CD4-positive, alpha-beta T cell treated with Interleukin-4 for 1 hour (primary cell): ENCODE measurements at places on chromosomes 5 and 9.

DNA sequence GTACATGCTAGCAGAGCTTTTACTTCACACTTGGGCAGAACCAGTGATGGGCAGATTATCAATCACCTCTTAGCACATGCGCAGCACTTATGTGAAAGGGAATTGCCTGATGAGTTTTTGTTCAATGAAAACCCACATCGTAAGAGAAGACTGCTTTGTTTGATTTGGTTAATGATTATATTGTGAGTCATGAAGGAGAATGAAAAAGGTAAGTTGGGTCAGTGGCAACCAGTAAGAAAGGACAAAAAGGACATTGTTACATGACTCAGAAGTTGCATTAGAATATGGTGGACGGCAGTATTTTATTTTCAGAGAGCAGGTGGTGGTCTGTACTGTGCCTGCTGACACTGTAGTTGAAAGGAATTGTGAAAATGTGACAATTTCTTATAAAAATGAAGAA, 127.4 kb downstream of the AOPEP start:
- no peak for DNase-seq

GRCh38 chr9:126515001-126515872, 98.5 kb upstream of the LMX1B start:
- DNase-seq: no peak

GRCh38 chr5:170880084-170880483, 18.3 kb downstream of the RANBP17 start:
- DNase-seq: no peak

- no peak for DNase-seq
These were observed 186.6 kb upstream of the ZNF608 start for GRCh38 chr5:124932791-124933600.

GRCh38 chr9:16459421-16460148, 410.9 kb downstream of the BNC2 start:
- no peak for DNase-seq

DNA sequence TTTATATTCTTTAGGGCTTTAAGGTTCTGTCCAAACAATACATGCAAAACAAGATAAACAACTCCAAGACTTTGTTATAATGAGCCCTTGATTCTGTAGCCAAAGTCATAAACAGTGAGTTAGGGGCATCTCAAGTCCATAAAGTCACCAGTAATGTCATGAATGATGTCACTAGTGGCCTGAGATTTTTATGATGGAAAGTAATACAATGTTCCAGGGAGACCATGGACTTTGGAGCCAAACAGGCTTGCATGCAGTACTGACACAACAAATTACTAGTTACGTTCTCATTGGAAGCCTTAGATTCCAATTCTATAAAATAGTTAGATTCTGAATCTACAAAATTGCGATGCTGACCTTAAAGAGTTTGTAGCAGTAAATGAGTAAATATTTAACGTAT, 280.0 kb downstream of the HINT1 start:
- DNase-seq: no peak

- no peak for DNase-seq
These were observed 93.1 kb downstream of the STK32A start for GRCh38 chr5:147327905-147328304.

- DNase-seq: no peak
These were observed 30.7 kb upstream of the LPCAT1 start for GRCh38 chr5:1554410-1554967.

- no peak for DNase-seq
These were observed 16.3 kb upstream of the SLC36A2 start for GRCh38 chr5:151363673-151364072.

DNA sequence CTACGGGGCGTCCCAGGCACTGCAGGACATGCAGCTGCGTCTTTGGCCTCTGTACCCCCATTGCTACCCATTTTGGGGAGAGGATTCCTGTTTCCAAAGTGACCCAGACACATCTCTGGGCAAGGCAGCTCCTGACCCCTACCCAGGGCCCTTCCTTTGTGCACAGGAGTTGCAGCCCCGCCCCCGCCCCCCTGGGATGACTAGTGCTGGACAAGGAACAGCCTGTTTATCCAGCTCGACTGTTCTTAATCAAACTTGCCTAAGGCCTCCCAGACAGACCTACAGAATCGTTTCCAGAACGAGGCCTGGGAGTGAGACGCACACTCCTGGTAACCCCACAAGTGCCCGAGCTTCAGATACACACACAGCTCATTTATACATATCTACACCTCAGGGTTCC, 13.2 kb downstream of the DIPK1B start:
- no peak for DNase-seq

GRCh38 chr5:82011761-82012160, 39.9 kb downstream of the ATG10 start:
- DNase-seq: no peak

- DNase-seq: peak; percentile 63
These were observed 334.4 kb downstream of the CWC27 start for GRCh38 chr5:65102976-65103711.

- no peak for DNase-seq
These were observed 77.8 kb downstream of the TTLL11 start for GRCh38 chr9:122015170-122015821.

DNA sequence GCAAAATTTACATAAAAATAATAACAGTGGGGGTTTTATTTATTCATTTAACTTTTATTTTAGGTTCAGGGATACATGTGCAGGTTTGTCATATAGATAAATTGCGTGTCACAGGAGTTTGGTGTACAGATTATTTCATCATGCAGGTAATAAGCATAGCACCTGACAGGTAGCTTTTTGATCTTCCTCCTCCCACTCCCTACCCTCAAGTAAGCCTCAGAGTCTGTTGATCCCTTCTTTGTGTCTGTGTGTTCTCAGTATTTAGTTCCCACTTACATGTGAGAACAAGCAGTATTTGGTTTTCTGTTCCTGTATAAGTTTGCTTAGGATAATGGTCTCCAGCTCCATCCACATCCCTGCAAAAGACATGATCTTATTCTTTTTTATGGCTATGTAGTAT, 240.3 kb downstream of the KIAA0825 start:
- no peak for DNase-seq

DNA sequence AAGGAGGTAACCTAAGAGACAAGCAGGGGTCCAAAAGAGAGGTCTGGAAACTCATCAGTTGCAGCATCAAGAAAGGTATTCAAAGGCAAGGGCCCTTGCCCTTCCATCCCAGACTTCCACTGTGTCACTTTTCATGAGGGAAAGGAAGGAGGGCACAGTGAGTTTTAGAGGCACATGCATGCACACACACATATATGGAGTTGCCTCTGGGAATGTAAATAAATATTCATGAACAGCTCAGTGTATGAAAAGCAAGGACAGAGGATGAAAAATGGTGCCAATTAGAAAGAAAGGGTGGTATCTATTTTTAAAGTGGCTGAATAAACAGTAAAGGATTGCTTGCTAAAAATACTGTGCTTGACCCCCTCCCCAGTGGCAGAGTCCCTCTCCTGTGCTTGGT, 105.3 kb upstream of the LRRTM2 start:
- DNase-seq: no peak

DNA sequence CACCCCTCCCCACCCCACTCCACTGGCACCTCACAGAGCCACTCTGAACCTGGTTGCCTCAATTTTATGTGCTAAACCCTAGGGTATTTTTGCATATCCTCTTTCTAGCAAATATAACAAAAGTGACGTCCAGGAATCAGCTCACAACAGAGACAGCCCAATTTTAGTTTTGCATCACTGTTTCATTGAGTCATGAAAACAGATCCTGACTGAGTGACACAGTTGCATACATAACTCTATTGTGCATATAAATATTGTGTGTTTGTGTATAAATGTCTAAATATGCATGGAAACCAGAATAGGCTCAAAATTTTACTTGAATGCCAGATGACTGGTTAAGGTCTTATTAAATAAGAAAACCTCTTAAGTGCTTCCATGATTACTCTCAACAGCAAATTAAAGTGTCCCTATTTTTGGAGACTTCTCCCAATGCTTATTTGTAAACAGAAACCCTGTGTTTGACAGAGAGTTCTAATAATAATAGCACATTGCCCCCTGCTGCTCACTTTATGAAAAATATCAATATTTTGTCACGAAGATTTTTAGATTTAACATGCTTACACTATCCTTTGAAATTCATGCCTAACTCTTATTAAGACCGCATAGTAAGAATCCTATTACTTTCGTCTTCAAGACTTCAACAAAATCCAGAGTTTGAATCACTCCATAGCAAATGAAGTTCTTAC, 75.5 kb upstream of the PRRC1 start:
- no peak for DNase-seq

- DNase-seq: no peak
These were observed 75.8 kb upstream of the IER5L start for GRCh38 chr9:129253803-129254381.

GRCh38 chr9:84819491-84819991, 150.0 kb downstream of the NTRK2 start:
- DNase-seq: no peak

- DNase-seq: peak; percentile 52
These were observed 159.6 kb upstream of the TBCA start for GRCh38 chr5:77935506-77936364.

DNA sequence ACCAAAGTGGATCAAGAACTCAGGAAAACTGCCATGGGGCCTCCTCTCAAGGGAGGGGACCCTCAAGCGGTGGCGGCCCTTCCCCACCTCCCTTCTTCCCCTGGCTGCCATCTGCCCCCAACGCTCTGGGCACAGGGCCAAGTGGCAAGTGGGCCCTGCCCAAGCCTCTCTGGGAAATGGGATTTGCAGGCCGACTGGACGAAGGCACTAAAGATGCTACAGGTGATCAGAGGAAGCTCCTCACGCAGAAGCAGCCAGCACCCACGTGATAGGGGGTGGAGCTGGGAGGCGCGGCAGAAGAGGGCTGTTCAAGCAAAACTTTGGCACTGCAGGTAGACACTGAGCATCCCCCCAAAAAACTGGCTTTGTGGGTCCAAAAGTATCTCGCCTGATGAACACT, 52.7 kb upstream of the UBTD2 start:
- DNase-seq: no peak

GRCh38 chr5:102375272-102375671, 79.2 kb upstream of the SLCO4C1 start:
- no peak for DNase-seq

DNA sequence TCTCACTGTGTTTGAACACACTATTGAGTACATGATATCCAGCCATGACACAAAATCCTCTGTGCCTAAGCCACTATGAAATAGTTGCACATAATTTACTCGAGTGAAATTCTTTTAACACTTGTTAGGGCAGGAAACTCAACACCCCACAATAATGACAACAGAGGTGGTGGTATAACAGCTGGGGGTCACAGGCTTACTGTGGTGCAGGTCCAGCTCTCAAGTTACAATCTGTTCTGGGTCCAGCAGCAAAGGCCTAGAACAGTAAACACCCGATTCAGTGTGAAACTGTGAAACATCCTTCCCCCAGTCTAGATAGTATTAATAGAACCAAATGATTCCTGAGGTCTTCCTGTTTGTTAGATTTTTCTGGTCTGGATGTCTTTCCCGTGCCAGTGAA, 102.9 kb upstream of the APC start:
- no peak for DNase-seq

- no peak for DNase-seq
These were observed 155.6 kb upstream of the ZNF618 start for GRCh38 chr9:113720495-113720894.

DNA sequence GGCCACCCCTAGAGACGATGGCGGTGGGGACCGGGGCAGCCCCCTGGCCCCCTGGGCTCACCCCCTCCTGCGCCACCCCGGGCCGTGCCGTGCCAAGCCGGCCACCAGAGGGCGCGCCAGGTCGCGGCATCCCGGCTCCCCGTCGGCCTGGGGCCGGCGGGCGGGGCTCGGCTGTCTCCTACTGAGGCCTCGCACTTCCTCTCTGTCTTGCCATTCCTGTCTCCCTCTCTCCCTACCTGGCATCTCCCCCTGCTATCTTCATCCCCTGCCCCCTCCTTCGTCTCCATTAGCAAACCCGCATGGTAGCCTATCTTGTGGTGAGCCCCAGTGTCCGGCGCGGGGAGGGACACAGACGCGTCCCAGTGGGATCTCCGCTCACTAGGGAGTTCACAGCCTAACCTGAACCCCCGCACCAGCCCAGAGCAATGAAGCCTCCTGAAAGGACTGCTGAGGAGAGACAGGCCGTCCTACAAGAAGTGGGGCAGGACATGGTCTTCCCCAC, 29.8 kb upstream of the FABP6 start:
- peak; percentile 53 for DNase-seq

- DNase-seq: no peak
These were observed 39.7 kb downstream of the PCSK5 start for GRCh38 chr9:75930190-75930589.

DNA sequence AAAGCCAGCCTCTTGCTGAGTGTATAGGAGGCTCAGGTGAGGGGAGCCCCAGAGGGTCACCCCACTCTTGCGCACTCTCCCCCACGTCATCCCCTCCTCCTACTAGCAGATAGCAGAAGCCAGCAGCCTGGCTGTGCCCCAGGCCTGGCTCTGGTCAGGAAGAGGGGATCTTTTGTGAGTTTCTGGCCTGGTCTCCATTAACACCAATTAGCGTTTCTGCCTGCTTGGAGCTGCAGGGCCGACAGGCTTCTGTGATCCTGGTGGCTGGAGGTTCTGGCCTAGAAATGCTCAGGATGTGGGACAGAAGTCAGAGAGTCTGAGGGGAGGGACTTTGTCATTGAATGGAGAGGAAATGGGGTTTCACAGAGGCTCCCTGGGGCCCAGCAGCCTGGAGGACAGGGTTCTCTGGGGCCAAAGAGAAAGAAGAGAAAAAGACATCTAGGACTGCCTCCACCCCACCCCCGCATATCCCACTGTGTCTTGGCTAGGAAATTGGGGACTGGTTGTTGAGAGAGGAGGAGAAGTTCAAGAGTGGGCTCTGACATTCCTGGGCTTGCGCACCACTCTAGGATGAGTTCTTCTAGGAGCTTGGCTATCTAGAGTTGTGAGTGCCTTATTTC, 47.5 kb upstream of the ARAP3 start:
- no peak for DNase-seq

- no peak for DNase-seq
These were observed at the start of gene AGXT2 for GRCh38 chr5:35047785-35048404. Gene AGXT2, minus strand, starts transcription at chr5:35047949. Its CDS starts 57 bp downstream, at chr5:35047892.
